Stimulated activated CD8-positive, alpha-beta memory T cell treated with anti-CD3 and anti-CD28 coated beads, Interleukin-7, amount 100 ng/mL, for 1 hour (primary cell): ENCODE measurements at places on chromosomes 12 and 14.

DNA sequence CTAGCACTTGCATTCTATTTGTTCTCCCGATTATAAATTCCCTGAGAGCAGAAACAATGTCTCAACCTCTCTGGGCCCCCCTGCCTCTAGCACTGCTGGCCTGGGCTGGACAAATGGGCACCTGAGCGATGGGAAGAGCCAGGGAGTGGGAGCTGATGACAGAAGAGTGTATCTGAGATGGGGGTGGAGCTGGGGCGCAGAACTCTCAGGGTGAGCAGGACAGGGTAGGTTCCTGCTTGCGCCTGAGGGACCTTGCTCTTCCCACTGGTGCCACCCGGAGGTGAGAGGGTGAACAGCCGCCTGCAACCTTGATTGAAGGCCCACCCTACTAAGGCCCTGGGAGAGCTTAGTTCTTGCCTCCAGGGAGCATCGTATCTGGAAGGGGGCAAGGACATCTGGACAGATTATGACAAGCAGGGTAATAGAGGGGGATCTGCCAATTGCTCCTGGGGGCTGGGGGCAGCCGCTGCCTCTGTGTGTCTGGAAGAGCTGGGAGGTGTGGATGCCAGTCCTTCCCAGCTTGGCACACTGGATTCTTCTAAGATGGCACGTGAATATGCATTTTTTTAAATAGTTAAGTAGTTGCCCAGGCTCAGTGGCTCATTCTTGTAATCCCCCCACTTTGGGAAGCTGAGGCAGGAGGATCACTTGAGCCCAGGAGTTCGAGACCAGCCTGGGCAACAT is 43.0 kb upstream of the TSPAN9 start:
- no peak for DNase-seq

GRCh38 chr14:69606258-69607184 is 4.9 kb upstream of the SUSD6 start:
- DNase-seq = no peak

DNA sequence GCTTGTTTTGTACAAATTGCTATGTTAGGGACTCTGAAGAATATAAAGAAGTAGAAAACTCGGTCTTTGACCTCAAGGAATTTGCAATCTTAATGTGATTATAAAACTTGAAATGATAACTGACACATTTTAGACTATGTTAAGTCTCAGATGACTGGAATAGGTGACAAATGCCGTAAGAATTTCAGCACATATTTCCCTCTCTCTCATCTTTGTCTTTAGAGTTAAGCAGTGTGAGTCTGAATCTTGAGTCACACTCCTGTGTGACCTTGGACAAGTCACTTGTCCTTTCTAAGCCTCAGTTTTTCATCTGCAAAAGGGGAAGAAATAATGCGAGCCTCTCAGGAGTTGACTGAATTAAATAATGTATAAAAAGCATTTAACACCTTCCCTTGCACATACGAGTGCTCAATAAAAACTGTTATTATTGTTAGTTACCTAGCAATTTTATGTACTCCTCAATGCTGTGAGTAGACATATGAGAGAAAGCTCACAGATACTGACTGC is 103.7 kb downstream of the DYRK2 start:
- no peak for DNase-seq

DNA sequence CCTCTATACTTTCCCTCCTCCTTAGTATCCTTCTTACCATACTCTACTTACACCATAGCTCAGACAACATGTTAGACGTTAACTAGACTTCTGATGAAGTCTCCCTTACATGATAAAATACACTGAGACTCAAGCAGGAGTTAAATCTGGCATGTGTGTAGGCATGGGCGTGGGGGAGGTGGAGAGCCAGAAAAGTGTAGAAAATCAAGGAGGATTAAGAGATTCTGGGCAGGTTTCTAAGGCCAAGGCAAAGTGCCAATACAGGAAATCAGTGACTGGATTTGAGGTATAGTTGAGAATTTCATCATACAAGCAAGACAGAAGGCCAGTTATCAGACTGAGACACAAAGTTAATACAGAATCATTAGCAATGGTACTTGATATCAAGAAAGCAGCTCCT is 37.4 kb downstream of the EPS8 start:
- DNase-seq = no peak
